ENCODE measurements at places on chromosomes 11 and 22.

GRCh38 chr22:47401592-47401898 lies 639.1 kb downstream of the TBC1D22A start:
- DNase-seq = no peak

DNA sequence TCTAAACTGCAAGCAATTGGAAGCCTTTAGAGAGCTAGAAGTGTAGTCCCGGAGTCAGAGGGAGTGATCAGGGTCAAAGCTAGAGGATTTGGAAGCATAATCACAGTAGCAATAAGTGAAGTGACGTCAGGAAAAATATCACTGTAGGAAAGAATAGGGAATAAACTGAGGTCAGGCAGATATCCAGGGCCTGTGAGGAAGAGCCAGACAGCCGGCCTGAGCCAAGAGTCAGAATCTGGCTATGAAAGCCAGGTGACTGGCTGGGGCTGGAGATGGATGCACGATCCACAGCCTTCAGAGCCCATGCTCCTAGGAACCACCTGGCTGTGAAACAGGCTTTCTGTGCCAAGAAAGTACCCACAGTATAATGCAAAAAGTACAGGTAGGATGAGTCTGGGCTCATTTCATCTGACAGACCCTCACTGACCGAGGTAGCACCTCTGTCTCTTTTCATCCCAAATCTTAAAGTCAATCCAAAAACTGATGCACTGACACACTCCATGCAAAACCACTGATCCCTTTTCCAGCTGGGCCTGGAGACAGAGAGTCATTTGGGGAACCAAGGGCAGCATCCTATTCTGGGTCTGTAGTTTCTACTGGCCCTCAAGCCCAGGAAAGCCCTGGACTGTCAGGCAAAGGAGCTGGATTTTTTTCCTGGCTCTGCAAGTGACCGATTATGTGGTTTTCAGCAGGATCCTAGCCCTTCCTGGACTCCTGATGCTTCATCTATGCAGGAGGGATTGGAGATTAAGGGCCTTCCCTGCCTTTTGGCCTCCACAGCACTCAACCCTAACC lies 21.3 kb downstream of the TRIM66 start:
- peak; percentile 42 for DNase-seq

DNA sequence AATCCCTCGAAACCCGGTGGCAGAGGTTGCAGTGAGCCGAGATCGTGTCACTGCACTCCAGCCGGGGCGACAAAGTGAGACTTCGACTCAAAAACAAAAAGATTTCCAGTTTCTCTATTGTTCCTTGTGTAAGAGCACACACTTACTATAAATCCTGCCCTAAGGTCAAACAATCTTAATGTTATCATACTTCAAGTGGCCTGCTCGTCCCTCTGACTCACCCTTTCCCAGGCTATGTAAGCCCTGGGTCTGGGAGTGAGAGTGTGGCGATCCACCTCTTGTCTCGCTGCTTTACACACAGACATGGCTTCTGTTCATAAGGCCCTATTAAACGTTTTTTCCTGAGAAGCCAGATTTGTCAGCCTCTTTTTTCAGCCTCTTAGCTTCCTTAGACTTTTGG lies 24.4 kb upstream of the A4GALT start:
- no peak for DNase-seq

DNA sequence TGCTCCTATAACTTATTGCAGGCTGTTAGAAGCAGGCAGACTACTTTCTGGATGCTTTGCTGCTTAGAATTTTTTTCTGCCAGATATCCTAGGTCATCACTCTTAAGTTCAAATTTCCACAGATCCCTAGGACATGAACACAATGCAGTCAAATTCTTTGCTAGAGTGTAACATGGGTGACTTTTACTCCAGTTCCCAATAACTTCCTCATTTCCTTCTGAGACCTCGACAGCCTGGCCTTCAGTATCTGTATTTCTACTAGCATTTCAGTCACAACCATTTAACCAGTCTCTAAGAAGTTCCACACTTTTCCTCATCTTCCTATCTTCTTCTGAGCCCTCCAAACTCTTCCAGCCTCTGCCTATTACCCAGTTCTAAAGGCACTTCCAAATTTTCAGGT lies 60.4 kb upstream of the ZBED5 start:
- no peak for DNase-seq

- no peak for DNase-seq
These were observed 790.5 kb upstream of the LRRC4C start for GRCh38 chr11:42249956-42250355.

DNA sequence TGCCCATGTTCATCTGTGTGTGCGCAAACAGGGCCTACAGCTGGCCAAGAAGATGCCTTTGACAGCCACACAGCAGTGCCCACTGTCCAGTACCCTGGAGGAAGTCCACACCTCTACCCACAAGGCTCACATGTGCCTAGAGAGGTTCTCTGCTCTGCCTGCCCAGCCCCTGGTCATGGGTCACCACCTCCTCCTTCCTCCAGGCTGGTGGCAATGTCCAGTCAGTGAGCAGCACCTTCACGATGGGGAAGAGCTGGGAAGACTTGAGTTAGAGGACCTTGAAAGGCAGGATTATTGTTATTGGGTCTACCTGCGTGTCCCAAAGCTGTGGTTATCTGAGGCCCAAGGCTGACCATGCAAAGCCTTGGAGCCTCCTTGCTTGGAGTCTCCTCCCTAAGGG lies 28.4 kb upstream of the TTC12 start:
- no peak for DNase-seq

DNA sequence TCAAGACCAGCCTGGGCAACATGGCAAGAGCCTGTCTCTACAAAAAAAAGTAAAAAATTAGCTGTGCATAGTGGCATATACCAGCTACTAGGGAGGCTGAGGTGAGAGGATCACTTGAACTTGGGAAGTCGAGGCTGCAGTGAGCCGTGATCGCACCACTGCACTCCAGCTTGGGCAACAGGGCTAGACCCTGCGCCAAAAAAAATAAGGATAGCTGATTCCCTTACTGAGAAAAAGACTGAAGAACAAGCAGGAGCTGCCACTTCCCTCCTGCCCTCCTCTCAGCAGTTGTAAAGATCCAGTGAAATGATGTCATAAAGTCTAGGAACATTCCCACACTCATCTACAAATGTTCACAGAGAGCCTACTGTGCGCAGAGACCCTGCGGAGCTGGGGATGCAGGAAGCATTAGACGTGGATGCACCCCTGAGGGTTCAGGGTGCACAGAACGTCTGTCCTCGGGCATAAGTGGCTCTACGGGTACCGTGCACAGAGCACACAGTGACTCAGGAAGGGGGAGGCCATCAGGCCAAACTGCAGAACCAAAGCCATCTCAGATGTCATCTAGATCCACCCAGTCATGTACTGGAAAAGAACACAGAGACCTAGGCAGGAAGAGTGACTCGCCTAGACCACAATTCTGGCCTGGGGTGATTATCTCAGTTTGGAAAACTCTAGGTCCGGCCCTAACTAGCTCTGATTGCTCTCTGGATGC lies 11.7 kb downstream of the SEC14L2 start:
- no peak for DNase-seq

- DNase-seq = no peak
These were observed 177.5 kb upstream of the TMEM45B start for GRCh38 chr11:129637983-129638776.

GRCh38 chr11:17528906-17529843 lies 15.0 kb downstream of the USH1C start:
- DNase-seq = no peak

- DNase-seq = peak; percentile 72
These were observed 277.3 kb upstream of the FAT3 start for GRCh38 chr11:91947215-91947820.

GRCh38 chr22:39959640-39960447 lies at the start of gene TMA7B:
Gene TMA7B, plus strand, starts transcription at chr22:39960397. Its CDS starts 3,978 bp downstream, at chr22:39964375.
- peak; percentile 43 for DNase-seq
